Fibroblast of lung (primary cell): ENCODE measurements at places on chromosomes 2 and 18. TPM values are rescaled to one million over a fixed set of nuclear protein-coding genes. Genes with fewer than 3 reads are reported as not detected.

ZNF385B gene
- under 0.01 TPM in 1 of 2 replicates, not detected in the other for total RNA-seq

DNA sequence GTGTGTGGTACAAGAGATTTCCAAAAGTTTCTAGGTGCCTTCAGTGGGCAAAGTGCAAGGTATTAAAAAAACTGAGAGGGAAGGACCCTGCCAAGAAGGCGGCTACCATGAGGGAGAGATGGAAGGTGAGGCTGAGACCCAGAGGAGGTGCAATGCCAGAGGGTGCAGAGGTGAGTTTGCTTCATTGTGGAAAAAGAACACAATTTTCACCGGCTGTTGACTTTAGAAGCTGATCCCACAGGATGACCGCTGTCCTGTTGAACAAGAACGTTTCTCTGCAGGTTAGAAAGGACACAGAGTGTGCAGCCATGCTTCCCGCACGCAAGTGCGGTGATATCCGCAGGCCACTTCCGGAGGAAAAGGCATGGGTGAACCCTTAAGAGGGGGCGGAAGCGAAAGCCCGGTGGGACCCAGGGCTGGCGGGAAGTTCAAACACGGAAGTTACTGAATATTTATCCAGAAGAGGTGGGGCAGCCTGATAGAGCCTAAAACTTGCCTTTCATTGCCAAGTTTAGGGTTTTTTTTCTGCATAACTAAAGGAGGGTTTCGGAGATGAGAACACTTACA, 16.6 kb downstream of the SP110 start:
- no peak for DNase-seq

GRCh38 chr2:112794841-112795240, 10.5 kb upstream of the IL1A start:
- DNase-seq = no peak

- DNase-seq = peak; percentile 65
Observed at GRCh38 chr2:237731663-237732062, 66.9 kb upstream of the RBM44 start.
